ENCODE measurements at places on chromosomes 1 and 21. TPM values are rescaled to one million over a fixed set of nuclear protein-coding genes. Genes with fewer than 3 reads are reported as not detected.

RHOU gene
- 30.0 TPM for total RNA-seq

MX1 gene
- total RNA-seq = 125 TPM

LCE3E gene
- not detected for total RNA-seq

FASLG gene
- not detected for total RNA-seq

S100A2 gene
- 12.7 TPM for total RNA-seq

DNA sequence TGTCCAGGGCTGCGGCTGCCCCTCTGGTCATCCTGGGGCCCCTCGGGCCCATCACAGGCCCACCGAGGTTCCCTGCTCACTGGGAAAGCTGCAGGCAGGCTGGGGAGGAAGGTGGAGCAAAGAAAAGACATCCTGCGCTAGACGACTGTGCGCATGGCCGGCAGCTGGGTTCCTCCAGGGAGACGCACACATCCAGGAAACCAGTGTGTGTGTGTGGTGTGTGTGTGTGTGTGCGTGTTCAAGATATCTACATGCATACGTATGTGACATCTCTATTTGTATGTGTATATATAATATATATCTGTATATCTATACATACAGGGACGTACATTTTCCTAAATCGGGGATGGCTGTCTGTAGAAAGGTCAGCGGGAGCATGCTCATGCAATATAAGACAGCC, 63.7 kb downstream of the ACOT7 start:
- H3K27me3 ChIP-seq = no peaks in the 10 kb centered on the region
- H3K4me1 ChIP-seq = peaks cover 39% of the 10 kb centered on the region
- H3K27ac ChIP-seq = no peak overlapping the region
- peaks cover 14% of the 10 kb centered on the region for H3K36me3 ChIP-seq
- H3K4me3 ChIP-seq = no peak overlapping the region

DNA sequence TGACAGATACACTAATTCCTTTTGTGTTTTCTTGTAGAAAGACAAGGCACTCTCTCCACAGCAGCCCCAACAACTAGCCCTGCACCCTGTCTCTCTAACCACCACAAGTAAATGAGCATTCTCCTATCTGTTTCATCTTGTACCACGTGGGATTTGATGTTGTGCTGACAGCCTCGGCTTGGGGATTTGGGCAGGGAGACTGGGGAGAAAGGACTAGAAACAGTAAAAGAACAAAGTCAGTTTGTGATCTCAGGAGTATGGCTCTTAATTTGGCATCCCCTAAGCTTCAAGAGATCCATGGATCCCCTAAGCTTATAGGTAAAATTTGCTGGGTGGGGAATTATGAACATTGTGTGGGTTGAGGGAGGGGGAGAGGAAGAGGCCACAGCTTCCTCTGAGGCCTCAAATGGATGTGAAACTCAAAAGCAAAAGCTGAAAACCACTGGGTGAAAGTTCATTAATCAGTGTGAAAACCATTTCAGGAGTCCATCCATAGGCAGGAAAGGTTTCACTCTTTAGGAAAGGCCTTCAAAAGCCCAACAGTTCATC, 3.1 kb downstream of the C1orf162 start:
- no peaks in the 10 kb centered on the region for H3K27me3 ChIP-seq
- peaks cover 39% of the 10 kb centered on the region for H3K36me3 ChIP-seq
- DNase-seq = no peak
- peak overlapping the region; percentile 28 for H3K27ac ChIP-seq
- peaks cover 6% of the 10 kb centered on the region for H3K4me1 ChIP-seq

DNA sequence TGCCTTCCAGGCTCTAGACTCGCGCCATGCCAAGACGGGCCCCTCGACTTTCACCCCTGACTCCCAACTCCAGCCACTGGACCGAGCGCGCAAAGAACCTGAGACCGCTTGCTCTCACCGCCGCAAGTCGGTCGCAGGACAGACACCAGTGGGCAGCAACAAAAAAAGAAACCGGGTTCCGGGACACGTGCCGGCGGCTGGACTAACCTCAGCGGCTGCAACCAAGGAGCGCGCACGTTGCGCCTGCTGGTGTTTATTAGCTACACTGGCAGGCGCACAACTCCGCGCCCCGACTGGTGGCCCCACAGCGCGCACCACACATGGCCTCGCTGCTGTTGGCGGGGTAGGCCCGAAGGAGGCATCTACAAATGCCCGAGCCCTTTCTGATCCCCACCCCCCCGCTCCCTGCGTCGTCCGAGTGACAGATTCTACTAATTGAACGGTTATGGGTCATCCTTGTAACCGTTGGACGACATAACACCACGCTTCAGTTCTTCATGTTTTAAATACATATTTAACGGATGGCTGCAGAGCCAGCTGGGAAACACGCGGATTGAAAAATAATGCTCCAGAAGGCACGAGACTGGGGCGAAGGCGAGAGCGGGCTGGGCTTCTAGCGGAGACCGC, 2.0 kb upstream of the OLIG2 start:
- peaks cover 37% of the 10 kb centered on the region for H3K4me1 ChIP-seq
- no peak for DNase-seq
- no peaks in the 10 kb centered on the region for H3K36me3 ChIP-seq
- peaks cover 100% of the 10 kb centered on the region for H3K27me3 ChIP-seq
- H3K4me3 ChIP-seq = no peak overlapping the region

- H3K27ac ChIP-seq = peak overlapping the region; percentile 27
- no peak overlapping the region for H3K4me3 ChIP-seq
- DNase-seq = no peak
- no peaks in the 10 kb centered on the region for H3K36me3 ChIP-seq
- peaks cover 11% of the 10 kb centered on the region for H3K4me1 ChIP-seq
- no peaks in the 10 kb centered on the region for H3K27me3 ChIP-seq
Observed at GRCh38 chr21:44926331-44927101, 5.8 kb upstream of the ITGB2 start.

- DNase-seq = peak; percentile 62
- H3K4me3 ChIP-seq = peak overlapping the region; percentile 90
- no peaks in the 10 kb centered on the region for H3K36me3 ChIP-seq
- peak overlapping the region; percentile 70 for H3K27ac ChIP-seq
Observed at GRCh38 chr1:10429868-10430215, 391 bp upstream of the CENPS start.

DNA sequence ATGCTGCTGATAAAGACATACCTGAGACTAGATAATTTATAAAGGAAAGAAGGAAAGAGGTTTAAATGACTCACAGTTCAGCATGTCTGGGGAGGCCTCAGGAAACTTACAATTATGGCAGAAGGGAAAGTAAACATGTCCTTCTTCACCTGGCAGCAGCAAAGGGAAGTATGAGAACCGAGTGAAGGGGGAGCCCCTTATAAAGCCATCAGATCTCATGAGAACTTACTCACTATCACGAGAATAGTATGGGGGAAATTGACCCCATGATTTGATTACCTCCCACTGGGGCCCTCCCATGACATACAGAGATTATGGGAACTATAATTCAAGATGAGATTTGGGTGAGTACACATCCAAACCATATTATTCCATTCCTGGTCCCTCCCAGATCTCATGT, 154.4 kb downstream of the FASLG start:
- H3K4me3 ChIP-seq = no peak overlapping the region
- DNase-seq = no peak
- no peaks in the 10 kb centered on the region for H3K36me3 ChIP-seq
- H3K27me3 ChIP-seq = no peaks in the 10 kb centered on the region
- H3K27ac ChIP-seq = no peak overlapping the region
- no peaks in the 10 kb centered on the region for H3K4me1 ChIP-seq

DNA sequence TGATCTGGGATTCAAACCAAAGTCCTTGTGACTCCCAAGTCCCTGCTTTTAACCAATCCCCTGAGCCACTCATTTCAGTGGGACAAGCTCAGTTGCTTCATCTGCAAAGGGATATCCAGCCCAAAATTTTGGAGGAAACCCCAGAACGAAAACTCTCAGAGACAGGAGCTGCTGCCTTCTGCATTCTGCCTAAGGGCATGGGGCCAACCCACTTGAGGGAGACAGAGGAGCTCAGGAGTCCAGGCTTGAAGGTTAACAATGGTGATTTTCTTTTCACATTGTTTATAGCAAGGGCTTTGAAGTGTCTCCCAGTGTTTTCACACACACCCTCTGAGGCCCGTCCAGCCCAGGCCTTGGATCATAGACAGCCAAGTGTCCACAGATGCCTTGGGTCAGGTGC, 148.1 kb upstream of the CTTNBP2NL start:
- no peaks in the 10 kb centered on the region for H3K36me3 ChIP-seq
- no peak overlapping the region for H3K4me3 ChIP-seq
- no peaks in the 10 kb centered on the region for H3K27me3 ChIP-seq
- no peaks in the 10 kb centered on the region for H3K4me1 ChIP-seq

DNA sequence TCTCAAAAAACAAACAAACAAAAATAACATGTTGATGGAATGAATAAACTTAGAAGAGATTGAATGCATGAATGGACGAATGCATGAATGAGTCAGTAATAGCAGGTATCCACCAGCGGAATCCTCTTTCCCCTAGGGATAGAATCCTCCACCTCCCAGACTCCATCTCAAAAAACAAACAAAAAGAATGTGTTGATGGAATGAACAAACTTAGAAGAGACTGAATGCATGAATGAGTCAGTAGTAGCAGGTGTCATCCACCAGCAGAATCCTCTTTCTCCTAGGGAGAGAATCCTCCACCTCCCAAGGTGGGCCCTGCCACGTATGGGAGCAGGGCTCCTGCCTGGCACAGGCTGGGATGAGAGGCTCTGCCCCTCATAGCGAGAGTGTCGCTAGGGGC, 26.8 kb upstream of the RNF19B start:
- H3K4me3 ChIP-seq = no peak overlapping the region
- H3K4me1 ChIP-seq = peaks cover 29% of the 10 kb centered on the region
- H3K27me3 ChIP-seq = no peaks in the 10 kb centered on the region
- H3K36me3 ChIP-seq = no peaks in the 10 kb centered on the region
- H3K27ac ChIP-seq = peak overlapping the region; percentile 64

GRCh38 chr1:28889357-28889756, 25.0 kb upstream of the EPB41 start:
- no peak overlapping the region for H3K4me3 ChIP-seq
- no peak for DNase-seq
- H3K27ac ChIP-seq = no peak overlapping the region
- no peaks in the 10 kb centered on the region for H3K27me3 ChIP-seq

- no peaks in the 10 kb centered on the region for H3K36me3 ChIP-seq
- no peak for DNase-seq
- H3K4me3 ChIP-seq = no peak overlapping the region
- no peak overlapping the region for H3K27ac ChIP-seq
- no peaks in the 10 kb centered on the region for H3K27me3 ChIP-seq
Observed at GRCh38 chr1:218917656-218918055, 256.0 kb upstream of the LYPLAL1 start.

DNA sequence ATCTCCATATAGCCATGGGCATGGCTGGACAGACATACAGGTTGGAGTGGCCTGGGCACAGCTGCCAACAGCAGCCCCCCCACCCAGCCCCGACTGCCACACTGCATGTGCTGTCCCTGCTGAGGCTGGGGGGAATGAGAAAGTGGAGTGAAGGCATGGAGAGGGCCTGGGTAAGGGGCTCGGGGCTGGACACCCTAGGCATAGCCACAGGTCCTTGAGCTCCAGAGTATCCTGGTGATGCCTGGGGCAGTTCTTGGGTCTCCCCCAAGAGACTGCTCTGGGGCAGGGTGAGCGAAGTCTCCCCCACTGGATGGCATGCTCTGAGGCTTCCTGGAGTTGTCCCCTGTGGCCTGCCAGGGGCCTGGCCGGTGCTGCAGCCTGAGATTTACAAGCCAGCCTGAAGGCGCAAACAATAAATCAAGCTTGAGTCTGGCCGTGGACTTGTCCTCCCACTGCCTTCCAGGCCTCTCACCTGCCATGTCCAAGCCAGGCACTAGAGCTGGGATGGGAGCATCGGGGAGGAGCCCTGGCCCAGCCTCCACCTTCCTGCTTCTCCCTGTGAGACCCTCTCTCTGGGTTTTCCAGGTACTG, 53.6 kb downstream of the FOXO6 start:
- H3K4me1 ChIP-seq = peaks cover 11% of the 10 kb centered on the region
- H3K36me3 ChIP-seq = no peaks in the 10 kb centered on the region
- no peak overlapping the region for H3K4me3 ChIP-seq
- no peak overlapping the region for H3K27ac ChIP-seq
- H3K27me3 ChIP-seq = no peaks in the 10 kb centered on the region

GRCh38 chr1:229136822-229137221, 134.1 kb upstream of the RAB4A start:
- no peaks in the 10 kb centered on the region for H3K4me1 ChIP-seq
- H3K27ac ChIP-seq = no peak overlapping the region
- no peak for DNase-seq

DNA sequence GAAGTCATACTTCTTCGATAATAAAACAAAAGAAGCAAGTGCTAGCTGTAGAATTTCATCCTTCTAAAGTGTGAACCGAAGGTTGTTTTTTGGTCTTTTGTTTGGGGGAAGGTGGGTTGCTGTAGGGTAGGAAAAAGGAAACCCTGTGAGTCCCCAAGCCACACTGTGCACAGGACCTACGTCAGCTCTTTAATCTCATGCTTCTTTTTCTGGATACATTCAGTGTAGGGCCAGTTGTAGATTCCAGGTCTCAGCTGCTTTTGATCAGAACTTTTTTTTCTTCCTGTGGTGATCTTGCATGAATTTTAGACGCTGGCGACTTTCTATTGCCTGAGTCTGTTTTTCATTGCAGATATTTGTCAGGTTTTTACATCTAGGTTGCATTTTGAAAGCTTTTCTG, 40.2 kb downstream of the BCL9 start:
- no peak for DNase-seq
- H3K27me3 ChIP-seq = no peaks in the 10 kb centered on the region
- H3K4me1 ChIP-seq = peaks cover 6% of the 10 kb centered on the region
- H3K4me3 ChIP-seq = no peak overlapping the region
- H3K36me3 ChIP-seq = no peaks in the 10 kb centered on the region

GRCh38 chr1:233723387-233723786, 109.5 kb downstream of the KCNK1 start:
- no peaks in the 10 kb centered on the region for H3K27me3 ChIP-seq
- H3K4me3 ChIP-seq = no peak overlapping the region
- no peak for DNase-seq
- H3K36me3 ChIP-seq = no peaks in the 10 kb centered on the region
- no peaks in the 10 kb centered on the region for H3K4me1 ChIP-seq

DNA sequence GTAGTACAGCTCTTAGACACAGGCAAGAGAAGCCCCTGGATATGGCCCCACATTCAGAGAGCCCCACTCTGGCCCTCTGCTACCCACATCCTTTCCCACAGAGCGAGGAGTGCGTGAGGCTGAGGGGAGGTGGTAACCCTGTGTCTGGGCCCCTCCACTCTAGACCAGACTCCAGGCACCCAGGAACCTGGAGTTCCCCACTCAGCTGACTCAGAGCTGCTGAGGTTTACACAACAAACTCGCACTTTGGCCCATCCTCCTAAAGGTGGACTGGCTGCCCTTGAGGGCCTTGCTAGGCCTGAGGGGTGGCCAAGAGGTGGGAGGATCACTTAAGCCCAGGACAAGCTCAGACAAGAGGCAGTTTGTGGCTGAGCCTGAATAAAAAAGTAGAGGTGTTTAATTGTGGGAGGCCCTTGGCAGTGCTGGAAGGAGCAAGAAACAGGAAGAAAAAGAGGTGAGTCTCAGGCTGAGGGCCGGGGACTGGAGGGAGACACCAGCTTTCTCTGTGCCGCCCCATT, 10.7 kb downstream of the MR1 start:
- peaks cover 14% of the 10 kb centered on the region for H3K4me1 ChIP-seq
- H3K4me3 ChIP-seq = no peak overlapping the region
- H3K27me3 ChIP-seq = no peaks in the 10 kb centered on the region
- peaks cover 25% of the 10 kb centered on the region for H3K36me3 ChIP-seq
- peak; percentile 70 for DNase-seq
- H3K27ac ChIP-seq = no peak overlapping the region

GRCh38 chr1:1782399-1783221, 4.3 kb upstream of the NADK start:
- H3K27ac ChIP-seq = peak overlapping the region; percentile 91
- H3K27me3 ChIP-seq = no peaks in the 10 kb centered on the region
- peak overlapping the region; percentile 28 for H3K4me3 ChIP-seq
- peak; percentile 85 for DNase-seq
- H3K4me1 ChIP-seq = peaks cover 57% of the 10 kb centered on the region

All from stomach (tissue), 19 donors.